ENCODE measurements at places on chromosomes 4 and X.
A peak's percentile ranks its signal among the peaks of the same experiment; 100 is the strongest.

DNA sequence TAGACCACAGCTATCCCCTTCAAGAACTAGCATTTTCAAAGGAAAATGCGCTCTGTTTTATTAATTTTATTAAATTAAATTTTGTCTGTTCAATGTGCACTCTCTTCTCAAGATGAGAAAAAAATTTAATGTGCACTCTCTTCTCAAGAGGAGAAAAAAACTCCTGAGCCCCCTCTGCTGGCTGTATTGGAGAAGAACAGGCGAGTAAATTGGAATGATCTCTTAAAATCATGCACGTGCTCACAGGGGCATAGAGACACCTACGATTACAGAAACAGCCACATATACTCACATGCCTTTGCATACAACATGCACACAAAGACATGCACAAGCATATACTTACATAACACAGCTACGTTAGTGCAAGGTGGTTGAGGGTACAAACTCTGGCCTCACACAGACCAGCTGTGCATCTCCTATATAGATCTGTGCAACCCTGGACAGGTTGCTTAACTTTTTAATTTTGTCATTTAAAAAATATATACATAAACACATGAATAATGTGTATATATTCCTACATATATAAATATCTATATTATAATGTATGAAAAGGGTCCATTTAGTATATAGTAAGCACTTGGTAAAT is 176.2 kb upstream of the CXorf66 start:
- peak; percentile 16 for DNase-seq

GRCh38 chr4:169758401-169758962 is 738 bp upstream of the HPF1 start:
- DNase-seq: no peak

GRCh38 chr4:102420563-102421398 is 75.5 kb upstream of the SLC39A8 start:
- DNase-seq: no peak

- DNase-seq: no peak
These were observed 32.9 kb downstream of the STIM2 start for GRCh38 chr4:26893491-26893890.

GRCh38 chrX:130877892-130878341 is 25.1 kb downstream of the ENOX2 start:
- no peak for DNase-seq

DNA sequence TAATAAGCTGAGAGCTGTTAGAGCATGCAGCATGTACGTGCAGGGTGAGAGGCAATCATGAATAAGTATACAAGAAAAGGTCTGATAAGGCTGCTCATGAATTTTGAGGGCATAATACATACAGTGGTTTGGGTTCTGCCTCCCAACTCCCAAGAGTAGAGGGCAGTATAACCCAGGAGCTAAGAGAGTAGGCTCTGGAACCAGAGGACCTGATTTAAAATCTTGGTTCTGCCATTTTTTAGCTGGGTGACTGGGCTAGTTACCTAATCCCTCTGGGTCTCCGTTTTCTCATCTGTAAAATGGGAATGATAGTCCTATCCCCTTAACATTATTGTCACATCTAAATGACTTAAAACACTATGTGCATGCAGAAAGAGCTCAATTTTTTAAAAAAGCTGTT is 85.3 kb downstream of the LNX1 start:
- no peak for DNase-seq
